Left cardiac atrium (tissue), 4 donors: ENCODE measurements at places on chromosomes 3 and 15. TPM values are rescaled to one million over a fixed set of nuclear protein-coding genes. Genes with fewer than 3 reads are reported as not detected.

GRCh38 chr3:132549890-132550578 lies 47.0 kb upstream of the ACKR4 start:
- DNase-seq: no peak

DNA sequence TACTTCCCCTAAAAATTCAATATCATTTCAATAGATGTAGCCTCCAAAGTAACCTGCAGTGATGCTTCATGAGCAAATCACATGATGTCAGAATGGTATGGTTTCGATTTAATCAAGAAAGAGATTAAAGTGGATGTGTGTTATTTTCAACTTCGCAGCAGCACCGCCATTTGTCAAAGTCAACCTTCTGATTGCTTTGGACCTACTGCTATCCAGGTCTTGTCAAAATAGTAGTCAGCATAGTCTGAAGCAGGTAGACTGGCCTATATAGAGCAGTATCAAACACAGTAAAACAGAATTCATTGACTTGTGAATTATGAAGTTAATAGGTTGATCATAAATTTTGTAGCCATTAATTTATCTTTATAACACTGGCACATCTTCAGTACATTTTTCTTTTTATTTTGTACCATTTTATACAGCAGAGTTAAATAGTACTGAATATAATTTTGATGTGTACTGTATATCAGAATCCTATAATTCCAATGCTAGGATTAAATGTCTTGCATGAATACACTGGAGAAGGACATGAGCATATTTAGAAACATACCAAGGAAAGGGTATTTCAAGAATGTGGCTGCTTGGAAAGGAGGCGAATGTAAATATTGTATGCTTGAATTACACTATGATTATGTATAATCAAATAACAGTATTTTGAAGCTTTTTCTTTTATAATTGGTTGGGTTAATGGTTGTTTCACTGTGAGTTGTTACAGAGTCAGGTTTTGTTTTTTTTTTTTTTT lies 79.6 kb downstream of the CDIN1 start:
- no peak for DNase-seq

GRCh38 chr3:188955919-188956318 lies 215.9 kb upstream of the TPRG1 start:
- no peak for DNase-seq

DNA sequence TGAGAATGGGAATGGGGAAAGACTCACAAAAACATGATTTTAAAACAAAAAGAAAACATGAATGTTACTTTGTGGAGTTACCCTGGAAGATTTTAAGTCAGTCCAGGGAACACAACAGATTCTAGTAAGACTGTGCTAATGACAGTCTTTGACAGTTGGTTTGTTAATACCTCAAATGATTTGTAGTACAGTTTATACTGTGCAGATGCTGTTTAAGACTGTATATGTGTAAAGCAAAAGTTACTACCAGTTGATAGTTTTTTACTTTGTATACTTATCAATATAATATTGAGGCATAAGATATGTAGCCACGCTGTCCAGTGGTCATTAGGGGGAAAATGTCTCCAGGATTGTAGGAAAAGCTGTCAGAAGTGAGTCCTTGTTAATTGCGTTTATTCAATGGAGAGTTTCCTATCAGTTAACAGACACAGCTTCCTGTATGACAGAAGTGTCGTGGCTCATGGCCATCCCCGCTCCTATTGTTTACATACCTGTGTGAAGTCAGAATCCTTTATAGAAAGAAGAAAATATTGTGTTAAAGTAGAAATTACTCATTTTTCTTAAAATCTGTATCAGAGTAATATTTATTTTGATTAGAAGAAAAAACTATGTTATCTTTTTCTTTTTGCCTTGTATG lies 36.0 kb downstream of the NKIRAS1 start:
- DNase-seq: no peak

DNA sequence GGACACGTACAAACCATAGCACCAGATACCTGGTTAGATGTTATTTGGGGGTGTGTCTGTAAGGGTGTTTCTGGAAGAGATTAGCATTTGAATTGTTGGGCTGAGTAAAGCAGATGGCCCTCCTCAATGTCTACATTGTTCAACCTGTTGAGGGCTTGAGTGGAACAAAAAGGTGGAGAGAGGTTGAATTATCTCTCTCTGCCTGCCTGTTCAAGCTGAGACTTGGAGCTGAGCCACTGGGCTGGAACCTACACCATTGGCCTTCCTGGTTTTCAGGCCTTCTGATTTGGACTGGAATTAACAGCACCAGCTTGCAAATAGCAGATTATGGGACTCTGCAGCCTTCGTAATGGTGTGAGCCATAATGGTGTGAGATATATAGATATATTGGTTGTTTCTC lies 71.3 kb upstream of the CORO2B start:
- no peak for DNase-seq

- DNase-seq: no peak
Measured at GRCh38 chr3:119357190-119357589, 63.0 kb downstream of the ARHGAP31 start.

DNA sequence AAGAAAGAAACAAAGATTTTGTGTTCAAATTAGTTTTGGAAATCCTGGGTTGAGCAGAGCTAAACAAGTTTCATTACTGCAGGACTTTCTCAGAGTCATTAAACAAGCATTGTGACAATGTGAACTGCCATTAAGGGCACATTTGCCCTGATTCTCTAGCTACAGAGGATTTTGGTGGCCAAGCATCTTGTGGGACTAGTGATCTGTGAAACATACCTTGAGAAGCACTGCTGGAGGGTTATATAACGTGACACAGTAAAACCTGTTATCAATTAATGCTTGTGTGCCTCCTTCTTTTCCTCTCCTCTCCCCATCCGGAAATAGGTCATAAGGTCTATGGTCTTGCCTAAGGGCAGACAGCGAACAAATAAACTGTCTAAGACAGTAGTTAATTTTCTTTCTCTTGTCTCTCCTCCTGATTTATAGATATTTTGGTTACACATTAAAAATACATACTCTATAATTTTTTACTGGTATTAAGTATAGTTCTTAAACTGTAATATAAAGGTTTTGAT lies 167.3 kb upstream of the NANOGP8 start:
- DNase-seq: no peak

Gene PIGB
- 4.2 TPM for total RNA-seq

Gene FBLN2
- 256 TPM for total RNA-seq

Gene FBXW12
- not detected for total RNA-seq

Gene MEX3B
- total RNA-seq: 2.0 TPM

Gene GOLGA6L22
- not detected for total RNA-seq

Gene CSTA
- total RNA-seq: 3.8 TPM

Gene TUSC7
- not detected for total RNA-seq
